ENCODE measurements at places on chromosomes 11 and 22. TPM values are rescaled to one million over a fixed set of nuclear protein-coding genes. Genes with fewer than 3 reads are reported as not detected.

Gene APBB1
- total RNA-seq, result 66.8 TPM

Gene FAM180B
- total RNA-seq, result 0.15 TPM

Gene POU2AF3
- total RNA-seq, result not detected

Gene DEUP1
- total RNA-seq, result not detected

Gene MS4A15
- not detected for total RNA-seq

Gene PLAAT5
- not detected for total RNA-seq

Gene ACR
- not detected for total RNA-seq

Gene CYB5R2
- 0.81 TPM for total RNA-seq

Gene CDC42BPG
- 1.8 TPM for total RNA-seq

Gene SUN2
- 582 TPM for total RNA-seq

Gene ADSL
- total RNA-seq, result 132 TPM

Gene PHF21B
- total RNA-seq, result not detected

Gene EXPH5
- total RNA-seq, result 3.3 TPM

Gene OR51B4
- not detected for total RNA-seq

Gene HPS4
- total RNA-seq, result 33.3 TPM

Gene MOGAT2
- total RNA-seq, result not detected

Gene ANGPTL5
- not detected for total RNA-seq

Gene TMPRSS13
- total RNA-seq, result 2.0 TPM

Gene LIMK2
- total RNA-seq, result 44.7 TPM

Gene TMEM191C
- 2.2 TPM for total RNA-seq

Gene RFPL3
- not detected for total RNA-seq

Gene APOA5
- not detected for total RNA-seq

Gene CNGA4
- total RNA-seq, result 0.22 TPM

Gene OR5A1
- total RNA-seq, result not detected

Gene AMOTL1
- 7.4 TPM for total RNA-seq

All from activated naive CD4-positive, alpha-beta T cell treated with anti-CD3 and anti-CD28 coated beads, Interleukin-2, amount 10 ng/mL, durations not matched to agents 5 hours and 36 hours (primary cell).